ENCODE measurements at places on chromosomes 2 and 18.

DNA sequence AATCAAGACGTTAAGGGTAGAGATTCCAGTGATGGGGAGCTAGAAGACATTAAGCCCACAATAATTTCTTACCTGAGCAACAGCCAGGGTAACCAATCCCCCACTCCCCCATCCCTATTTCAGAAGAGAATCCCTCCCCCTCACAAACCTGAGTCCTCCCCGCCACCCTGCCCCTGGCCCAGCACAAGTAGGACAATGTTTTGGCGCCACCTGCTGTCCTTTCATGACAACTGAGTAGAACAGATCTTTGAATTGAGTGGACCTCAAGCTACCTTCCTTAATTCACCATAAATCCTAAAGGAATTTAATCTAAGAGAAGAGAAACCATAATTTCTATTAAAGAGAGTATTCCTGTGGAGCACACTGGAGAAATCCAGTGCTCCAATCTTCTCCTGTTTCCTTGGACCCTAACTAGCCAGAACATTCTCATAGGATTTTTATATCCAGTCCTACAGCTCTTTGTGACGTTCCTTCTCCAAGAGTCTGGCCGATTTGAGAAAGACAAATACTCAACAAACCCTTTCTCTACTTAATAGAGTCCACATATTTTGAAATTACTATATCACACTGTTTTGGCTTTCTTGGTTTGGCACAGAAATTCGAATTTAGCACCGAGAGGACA, 41.1 kb downstream of the NHEJ1 start:
- peak; percentile 78 for DNase-seq

- DNase-seq, result no peak
Observed at GRCh38 chr2:8403876-8404275, 278.0 kb upstream of the ID2 start.

DNA sequence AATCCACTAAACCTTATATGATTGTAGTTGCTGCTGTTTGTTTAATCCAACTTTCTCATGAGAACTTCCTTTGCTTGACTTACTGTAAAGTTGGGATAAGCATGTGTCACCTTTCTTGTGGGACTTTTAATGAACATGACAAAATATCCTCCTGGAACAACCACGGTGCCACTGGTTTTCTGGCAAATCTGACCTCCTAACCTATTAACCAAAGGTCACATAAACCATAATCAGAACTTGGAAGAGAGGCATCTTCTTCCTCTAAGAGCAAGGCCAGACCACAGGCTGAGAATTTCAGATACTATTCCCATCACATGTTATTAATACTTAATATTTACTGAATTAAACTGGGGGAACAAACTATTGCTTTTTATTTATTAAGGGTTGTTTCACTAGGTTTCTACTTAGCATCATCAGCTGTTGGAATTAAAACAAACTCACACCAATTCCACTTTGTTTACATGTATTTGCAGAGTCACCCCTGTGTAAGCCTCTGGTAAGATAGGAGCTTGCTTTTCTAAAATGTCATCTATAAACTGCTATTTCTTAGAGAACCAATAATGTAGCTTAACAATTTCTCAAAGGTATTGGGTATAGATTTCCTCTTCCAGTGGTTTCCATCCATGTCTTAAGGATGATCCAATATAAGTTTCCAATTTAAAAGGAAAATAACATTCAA, 2.2 kb downstream of the SLC40A1 start:
- DNase-seq, result no peak

DNA sequence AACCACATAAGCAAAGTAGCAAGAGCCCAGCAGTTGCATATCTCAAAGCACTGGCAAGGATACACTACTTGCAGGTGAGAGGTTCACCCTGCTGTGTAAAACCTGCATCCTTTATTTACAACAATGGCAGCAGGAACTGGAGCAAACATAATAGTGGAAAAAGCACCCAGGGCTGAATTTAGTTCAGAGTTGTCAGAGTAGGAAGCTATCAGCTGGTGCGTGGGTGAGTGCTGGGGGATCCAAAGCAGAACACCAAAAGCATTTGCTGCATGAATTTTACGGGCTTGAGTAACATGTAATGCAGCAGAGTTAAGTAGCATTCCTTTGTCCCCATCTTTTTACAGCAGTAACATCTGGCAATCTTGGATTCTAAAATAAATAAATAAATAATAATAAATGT, 73.5 kb upstream of the SRD5A2 start:
- no peak for DNase-seq

- no peak for DNase-seq
Observed at GRCh38 chr2:158011055-158011771, 90.5 kb upstream of the UPP2 start.

DNA sequence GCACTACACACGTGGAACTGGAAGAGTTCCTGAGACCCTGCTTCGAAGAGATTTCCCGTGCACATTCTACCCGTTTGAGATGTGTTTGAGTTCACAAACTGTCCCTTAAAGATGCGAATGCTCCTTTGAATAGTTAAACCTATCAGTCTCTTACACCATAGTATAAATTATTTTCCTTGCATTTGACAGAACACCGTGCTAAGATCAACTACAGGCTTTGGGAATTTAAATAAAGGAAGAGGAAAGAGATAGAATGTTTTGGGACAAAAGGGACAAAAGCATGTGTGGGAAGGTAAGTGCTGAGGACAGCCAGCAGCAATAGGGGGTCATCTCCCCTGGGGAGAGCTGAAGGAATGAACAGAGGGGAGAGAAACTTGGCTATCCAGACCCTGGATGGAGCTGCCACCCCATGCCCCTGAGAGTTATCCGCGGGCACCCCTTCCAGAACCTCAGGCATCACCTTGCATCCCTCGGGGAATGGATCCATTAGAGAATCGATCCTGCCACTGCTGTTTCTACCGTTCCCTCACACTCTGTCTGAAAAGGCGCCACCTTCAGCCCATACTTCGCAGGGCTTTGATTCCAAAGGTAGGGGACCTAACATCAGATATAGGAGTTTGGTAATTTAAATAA, 888 bp upstream of the ADCY3 start:
- DNase-seq, result peak; percentile 68

DNA sequence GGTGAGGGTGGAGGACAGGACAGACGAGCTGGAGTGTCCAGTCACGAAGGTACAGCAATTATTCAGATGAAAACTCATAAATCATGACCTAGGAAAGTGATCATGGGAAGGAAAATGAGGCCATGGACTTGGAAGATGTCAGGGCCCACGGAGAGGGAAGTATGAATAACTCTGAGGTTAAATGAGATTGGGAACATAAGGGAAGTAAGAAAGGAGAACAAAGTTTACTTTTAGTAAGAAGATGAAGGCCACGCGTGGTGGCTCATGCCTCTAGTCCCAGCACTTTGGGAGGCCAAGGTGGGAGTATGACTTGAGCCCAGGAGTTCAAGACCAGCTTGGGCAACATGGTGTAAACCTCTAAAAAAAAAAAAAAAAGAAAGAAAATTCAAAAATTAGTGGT, 56.2 kb downstream of the AQP4 start:
- no peak for DNase-seq

- no peak for DNase-seq
Observed at GRCh38 chr2:159089543-159089942, 121.1 kb downstream of the TANC1 start.

DNA sequence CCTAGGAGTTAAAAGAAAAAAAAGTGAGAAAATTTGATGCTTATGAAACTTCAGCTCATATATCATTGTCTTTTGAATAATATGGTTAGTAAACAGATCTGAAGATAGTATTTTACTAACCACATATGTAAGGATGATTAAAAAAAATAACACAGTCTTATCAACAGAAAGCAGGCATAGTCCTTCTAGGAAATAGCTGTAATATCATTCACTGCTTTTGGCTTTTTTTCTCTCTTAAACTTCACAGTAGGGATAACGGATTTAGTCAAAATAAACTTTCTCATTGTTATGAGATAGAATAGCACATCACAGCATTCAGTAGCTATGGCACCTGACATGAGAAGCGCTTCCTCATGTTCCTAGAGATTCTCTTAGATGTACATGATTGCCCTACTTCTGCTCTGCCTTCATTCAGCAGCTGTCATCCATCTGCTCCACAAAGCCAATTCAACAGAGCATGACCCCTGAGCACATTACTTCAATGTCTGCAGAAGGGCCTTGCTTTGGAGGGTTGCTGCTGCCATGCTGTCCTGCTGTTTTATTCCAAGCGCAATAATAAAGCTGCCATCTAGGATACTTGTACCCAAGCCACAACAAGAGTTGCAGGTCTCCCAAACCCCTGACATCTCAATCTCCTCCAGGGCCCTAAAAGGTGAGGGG, 67.0 kb downstream of the TTC21B start:
- no peak for DNase-seq

DNA sequence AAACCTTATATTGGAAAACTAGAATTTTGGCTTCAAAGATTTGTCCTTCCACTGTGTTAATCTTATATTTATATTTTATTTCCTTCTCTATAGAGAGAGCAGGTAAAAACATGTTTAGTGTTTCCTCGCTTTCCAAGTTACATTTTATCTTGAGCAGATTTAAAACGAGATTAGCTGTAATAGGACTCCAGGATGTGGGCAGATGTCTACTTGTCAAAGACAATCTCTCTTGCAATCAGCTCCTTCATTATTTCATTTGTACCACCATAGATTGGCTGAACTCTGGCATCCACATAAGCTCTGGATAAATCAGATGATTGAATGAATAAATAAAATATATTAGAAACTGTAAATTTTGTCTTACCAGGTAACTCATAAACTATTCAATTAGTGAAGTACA, 17.5 kb upstream of the KANSL1L start:
- no peak for DNase-seq

- no peak for DNase-seq
Observed at GRCh38 chr2:45307147-45307546, 297.9 kb upstream of the SIX2 start.

GRCh38 chr18:44878335-44878734, 197.6 kb downstream of the SETBP1 start:
- no peak for DNase-seq

GRCh38 chr2:210551001-210551400, 5.4 kb upstream of the CPS1 start:
- no peak for DNase-seq

DNA sequence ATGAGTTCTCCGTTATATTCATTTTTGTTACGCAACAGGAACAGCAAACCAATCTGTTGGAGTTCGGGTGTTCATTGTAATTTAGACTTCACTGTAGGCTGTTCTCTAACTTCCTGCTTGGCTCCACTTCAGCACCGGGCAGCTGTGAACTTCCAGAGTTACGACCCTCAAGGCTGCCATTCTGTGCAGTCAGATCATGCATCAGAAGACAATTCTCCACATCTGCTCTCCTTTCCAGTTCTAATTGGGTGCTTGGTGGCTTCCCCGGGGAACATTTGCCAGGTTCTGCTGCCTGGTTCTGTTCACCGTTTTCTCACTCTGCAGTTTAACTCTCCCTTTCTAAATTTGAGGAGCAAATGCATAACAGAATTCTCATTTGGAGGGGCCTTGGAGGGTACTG, 237.7 kb downstream of the NYAP2 start:
- no peak for DNase-seq

DNA sequence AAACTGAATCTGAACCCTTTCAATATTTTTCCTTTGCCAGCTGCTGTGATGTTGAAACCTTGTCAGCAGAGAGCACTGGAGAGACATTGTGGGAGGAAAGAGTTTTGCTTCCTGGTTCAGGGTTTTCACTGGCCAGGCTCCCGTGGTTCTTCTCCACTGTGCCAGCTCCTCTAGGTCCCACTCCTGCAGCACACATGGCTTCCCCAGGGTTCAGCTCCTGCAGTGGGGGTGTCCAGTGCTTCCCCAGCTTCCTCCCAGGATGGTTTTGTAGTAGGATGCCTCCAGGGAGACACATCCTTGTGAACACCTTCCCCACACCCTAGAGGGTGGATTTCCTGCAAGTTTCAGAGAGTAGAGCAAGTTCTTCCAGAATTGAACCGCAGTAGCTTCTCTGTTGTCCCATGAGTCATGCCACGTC, 24.0 kb upstream of the SULT1C3 start:
- peak; percentile 41 for DNase-seq

DNA sequence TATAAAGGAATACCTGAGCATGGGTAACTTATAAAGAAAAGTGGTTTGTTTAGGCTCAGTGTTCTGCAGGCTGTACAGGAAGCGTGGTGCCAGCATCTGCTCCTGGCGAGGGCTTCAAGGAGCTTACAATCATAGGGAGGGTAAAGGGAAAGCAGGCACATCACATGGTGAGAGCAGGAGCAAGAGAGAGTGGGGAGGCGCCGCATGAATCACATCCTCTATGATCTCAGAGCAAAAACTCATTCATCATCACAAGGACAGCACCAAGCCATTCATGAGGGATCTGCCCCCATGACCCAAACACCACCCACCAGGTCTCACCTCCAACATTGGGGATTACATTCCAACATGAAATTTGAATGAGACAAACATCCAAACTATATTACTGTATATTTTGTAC, 32.5 kb downstream of the R3HDM1 start:
- DNase-seq, result no peak

- no peak for DNase-seq
Observed at GRCh38 chr18:25133879-25134278, 218.1 kb downstream of the ZNF521 start.

DNA sequence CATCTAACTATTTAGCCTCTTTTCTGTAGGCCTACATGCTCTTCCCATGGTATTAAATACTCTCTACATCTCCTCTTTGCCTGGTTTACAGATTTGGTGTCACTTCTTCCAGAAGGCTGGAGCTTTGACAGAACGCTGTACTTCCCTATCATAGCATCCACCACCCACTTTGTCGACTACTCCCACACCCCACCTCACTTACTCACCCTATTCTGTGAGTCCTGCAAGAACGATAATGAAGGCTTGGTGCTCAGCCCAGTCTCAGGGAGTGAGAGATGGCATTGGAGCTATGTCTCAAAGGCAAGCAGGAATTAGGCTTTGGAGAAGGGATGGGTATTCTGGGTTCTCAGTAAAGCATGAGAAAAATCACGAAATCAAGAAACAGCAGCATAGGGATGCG, 20.3 kb upstream of the KDM3A start:
- no peak for DNase-seq

- no peak for DNase-seq
Observed at GRCh38 chr2:186569897-186570296, 20.0 kb upstream of the ITGAV start.

DNA sequence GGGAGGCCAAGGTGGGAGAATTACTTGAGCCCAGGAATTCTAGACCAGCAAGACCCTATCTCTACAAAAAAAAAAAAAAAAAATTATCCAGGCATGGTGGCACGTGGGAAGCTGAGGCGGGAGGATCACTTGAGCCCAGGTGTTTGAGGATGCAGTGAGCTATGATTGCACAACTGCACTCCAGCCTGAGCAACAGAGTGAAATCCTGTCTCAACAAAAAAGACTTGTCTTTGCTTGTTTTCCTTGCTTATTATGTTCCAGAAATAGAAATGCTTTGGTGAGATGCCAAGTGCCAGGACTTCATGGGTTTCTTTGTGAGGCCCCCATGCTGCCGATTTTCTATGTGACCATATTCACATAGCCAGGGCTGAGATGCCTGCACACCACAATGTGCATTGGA, 9.0 kb downstream of the DCDC2C start:
- no peak for DNase-seq

DNA sequence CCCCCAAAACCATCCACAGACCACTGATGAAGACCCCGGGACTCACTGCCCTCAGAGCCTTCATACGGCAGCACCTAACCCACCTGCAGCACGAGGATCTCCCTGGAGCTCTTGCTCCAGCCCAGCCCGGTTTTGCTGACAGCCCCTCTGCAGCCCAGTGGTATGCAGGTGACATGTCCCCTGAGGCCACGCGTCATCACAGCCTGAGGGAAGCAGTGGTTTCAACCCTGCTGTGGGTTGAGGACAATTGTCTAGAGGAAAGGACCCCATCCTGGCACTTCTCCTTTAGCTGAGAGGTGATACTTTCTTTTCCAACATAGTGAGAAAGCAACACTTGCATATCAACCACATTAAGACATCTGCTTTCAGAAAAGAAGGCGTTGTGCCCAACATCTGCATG, 134.0 kb downstream of the SEPTIN10 start:
- peak; percentile 57 for DNase-seq
